Stimulated activated CD8-positive, alpha-beta memory T cell treated with anti-CD3 and anti-CD28 coated beads, Interleukin-7, amount 100 ng/mL, for 24 hours (primary cell): ENCODE measurements at places on chromosomes 12 and 14.

GRCh38 chr12:127583041-127583440, 683.9 kb upstream of the TMEM132C start:
- DNase-seq, result no peak

DNA sequence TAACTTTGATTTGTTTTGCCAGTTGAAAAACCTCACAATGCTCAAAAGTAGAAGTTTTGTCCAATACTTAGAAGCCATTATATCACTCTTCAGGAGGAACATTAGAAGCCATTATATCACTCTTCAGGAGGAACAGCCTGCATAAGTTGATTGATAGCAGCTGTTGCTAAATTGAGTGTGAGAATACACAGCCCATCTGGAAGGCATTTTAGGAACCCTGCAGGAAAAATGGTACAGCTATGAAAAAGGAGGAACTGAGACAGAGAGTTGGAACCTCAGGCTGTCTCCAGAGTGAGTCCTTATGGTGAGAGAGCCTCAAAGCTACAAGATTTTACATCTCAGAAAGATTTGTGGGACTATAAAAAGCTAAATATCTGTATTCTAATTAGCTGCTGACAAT, 207.0 kb downstream of the MYRFL start:
- no peak for DNase-seq

DNA sequence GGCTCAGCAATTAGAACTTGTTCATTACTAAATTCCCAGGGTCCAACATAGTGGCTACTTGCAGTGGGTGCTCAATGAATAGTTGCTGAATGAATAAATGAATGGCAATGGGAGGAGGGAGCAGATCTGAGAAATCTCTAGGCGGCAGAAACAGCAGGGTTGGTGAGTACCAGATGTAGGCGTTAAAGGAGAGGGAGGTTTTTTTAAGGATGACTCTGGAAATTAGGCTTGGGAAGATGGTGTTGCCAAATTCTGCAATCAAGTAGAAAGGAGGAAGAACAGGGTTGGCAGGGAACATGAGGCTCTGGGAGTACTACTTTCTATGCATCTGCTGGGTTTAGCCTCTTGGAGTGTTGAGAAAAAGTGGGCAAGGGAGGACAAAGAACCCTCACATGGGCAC, 207.1 kb downstream of the APAF1 start:
- no peak for DNase-seq

DNA sequence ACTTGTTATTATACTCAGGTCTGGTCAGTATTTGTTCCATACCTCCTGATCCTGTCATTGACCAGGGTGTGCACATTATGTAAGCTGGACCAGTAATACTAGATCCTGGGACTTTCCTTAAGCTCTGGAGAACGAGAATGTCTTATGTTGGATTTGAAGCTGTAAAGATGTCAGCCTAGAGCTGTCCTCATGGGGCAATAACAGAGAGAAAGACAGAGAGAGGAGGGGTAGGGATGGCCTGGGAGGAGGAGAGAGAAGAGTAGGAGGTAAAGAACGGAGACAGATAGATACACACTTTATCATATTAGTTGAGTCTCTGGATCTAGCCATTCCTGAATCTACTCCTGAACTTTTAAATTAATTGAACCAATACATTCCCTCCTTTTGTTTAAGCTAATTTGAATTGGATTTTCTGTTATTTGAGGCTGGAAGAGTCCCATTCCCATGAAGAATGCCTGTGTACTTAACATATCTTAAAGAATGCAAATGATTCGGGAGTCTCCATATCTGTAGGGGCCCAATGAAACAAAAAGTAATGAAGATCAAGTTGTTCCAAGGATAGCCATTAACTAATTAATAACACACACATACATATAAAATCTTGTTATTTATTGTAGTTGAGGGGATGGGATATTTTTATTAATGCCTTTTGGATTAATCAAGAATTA, 55.9 kb downstream of the PLEKHA5 start:
- no peak for DNase-seq

GRCh38 chr14:100406505-100407131, 83.5 kb downstream of the SLC25A47 start:
- no peak for DNase-seq

DNA sequence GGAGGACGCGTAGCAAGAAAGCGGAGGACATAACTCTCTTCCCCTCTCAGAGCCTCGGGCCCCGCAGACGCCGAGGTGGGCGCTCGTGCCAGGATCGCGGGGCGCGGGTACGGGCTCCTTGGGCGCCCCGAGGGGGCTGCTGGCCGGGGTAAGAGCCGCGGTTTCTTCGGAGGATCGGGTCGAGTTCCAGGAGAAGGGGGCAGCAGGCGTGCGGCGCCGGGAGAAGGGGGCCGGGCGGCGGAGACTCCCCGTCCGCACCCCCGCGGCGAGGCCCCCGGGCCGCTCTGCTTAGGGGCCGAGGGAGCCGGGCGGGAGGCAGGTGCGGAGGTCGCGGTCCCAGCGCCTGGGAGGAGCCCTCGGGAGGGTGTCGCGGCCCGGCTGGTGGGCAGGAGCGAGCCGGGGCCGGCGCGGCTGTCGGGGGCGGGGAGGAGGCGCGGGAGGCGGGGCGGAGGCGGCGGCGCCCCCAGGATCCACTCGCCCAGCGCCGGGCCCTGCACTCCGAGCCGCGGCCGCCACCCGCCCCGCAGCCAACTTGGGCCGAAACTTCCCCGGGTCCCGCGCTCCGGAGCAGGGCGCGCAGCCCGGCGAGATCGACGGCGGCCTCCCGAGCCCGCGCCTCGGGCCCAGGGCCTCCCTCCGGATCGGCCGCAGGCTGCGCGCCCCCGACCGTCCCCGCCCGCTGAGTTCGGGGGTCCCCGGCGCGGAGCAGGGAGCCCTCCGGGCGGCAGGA, 64.4 kb downstream of the FBXL14 start:
- no peak for DNase-seq

- no peak for DNase-seq
These were observed 159.6 kb downstream of the BTG1 start for GRCh38 chr12:91986084-91986483.

DNA sequence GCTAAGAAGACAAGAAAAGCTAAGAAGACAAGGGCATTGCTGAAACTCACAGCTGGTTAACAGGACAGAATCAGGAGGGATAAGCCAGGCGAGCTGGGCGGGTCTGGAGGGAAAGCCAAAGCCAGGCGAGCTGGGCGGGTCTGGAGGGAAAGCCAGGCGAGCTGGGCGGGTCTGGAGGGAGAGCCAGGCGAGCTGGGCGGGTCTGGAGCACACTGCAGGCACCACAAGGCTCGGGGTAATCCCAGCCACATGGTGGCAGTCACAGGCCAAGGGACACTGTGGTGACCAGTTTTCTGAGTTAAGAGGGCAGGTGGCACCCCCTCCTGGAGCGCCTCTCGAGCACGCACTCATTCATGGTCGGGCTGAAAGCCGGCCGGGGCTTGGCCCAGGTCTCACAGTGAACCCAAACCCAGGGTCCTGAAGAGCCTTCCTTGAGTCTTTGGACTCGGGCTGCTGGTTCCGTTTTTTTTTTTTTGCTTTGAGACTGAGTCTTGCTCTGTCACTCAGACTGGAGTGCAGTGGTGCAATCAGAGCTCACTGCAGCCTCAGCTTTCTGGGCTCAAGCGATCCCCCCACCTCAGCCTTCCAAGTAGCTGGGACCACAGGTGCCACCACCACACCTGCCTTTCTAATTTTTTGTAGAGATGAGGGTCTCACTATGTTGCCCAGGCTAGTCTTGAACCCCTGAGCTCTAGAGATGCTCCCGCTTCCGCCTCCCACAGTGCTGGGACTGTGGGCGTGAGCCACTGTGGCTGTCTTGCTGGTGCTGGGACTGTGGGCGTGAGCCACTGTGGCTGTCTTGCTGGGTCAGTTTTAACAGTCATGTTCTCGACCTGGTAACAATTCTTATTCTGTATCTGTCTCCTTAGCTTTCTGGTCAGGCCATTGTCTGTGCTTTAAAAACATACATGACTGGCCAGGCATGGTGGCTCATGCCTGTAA, 40.2 kb downstream of the HSP90AA1 start:
- no peak for DNase-seq

GRCh38 chr12:12564911-12565310, 2.2 kb upstream of the DUSP16 start:
- DNase-seq, result no peak

DNA sequence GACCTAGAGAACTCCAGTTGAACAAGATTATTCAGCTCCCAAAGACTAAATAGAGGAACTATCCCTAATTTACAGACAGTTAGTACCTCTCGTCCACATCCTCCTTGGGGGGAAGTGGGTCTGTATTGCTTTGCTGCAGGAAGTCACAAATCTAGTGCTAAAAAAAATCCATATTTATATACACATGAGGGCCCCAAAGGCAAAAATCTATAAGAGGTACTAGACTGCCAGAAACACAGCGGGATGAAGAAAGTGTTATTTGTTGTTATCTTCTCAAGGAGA, 190.1 kb downstream of the TTC8 start:
- no peak for DNase-seq

- DNase-seq, result no peak
These were observed 7.1 kb downstream of the RAPGEF3 start for GRCh38 chr12:47751561-47751960.

DNA sequence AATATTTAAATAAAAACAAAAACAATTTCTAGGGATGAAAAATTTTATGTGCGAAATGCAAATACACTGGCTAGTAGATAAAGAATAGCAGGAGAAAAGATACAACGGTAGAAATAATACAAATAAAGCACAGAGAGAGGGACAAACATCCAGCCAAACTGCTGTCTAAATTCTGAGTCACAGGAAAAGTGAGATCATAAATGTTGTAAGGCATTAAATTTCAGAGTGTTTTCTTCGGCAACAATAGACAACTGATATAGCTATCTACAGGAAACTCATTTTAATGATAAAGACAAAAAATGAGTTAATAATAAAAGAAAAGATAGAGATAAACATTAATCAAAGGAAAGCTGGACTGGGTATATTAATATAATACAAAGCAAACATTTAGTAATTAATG, 122.2 kb downstream of the NTS start:
- DNase-seq, result no peak

DNA sequence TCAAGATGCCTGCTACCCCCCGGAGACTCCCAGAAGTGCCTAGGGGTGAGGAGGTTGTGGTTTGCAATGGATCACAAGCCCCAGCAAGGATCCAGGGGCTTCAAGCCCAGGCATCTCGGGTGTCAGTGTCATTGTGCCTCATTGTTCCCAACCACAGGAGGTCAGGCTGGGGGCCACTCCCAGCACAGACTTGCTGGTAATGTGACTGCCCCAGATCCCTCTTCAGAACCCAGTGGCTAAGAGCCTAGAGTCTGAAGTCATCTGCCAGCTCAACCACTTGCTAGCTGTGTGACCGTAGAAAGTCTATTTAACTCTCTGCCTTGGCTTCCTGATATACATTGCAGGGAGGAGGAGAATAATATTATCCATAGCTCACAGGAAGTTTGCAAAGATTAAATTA, 7.7 kb upstream of the ASB2 start:
- DNase-seq, result no peak
